ENCODE measurements at places on chromosomes 16 and 17.

- DNase-seq: no peak
These were observed 40.8 kb upstream of the VPS4A start for GRCh38 chr16:69270395-69270794.

DNA sequence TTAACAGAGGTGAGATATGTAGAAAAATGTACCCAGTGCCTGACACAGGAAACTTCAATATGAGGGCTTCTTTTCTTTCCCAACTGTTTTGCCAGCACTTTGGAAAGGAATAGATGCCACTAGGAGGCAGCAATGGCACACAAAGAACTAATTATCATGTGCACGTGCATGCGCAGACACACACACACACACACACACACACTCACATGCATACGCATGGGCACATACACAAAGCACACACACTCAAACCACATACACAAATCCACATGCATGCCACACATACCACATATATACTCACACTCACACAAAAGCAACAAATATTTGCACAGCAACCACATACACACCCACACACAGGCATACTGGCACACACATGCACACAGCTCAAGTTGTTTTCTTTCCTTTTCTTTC, 8.8 kb upstream of the CEP112 start:
- DNase-seq: peak; percentile 48

DNA sequence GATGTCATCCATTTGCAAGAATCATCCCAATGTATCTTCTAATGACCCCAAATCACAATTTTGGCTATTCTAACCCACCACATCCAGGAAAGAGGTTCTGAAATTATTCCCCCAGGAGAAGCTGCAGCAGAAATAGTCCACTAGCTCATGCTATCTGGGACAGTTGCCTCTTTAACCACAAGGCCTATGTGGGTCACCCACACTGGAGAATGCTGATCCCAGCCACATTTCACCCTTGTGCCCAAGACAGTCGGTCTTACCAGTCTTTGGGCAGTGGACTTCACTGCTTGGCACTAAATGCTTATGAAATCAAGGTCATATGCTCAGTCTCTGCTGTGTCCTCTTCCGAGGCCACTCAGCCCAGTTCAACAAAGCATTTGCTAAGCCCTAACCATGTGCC, 27.0 kb downstream of the ABCC12 start:
- DNase-seq: no peak

DNA sequence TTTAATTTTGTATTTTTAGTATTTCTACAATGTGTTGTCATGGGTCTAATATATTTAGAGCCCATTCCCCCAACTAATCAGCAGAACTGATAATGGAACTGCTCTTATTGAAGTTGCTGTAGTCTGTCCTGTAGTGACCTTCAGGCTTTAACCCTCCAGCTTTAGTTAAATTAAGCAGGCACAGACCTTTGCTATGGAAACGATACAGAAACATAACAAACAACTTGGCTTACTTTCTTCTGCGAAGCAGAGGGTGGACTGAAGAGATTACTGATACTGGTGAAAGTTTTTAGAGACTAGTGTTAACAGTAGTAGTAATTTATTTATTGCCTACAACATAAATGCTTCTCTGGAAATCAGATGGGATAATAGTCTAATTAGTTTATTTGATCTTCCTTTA, 61.4 kb downstream of the NFATC3 start:
- no peak for DNase-seq

DNA sequence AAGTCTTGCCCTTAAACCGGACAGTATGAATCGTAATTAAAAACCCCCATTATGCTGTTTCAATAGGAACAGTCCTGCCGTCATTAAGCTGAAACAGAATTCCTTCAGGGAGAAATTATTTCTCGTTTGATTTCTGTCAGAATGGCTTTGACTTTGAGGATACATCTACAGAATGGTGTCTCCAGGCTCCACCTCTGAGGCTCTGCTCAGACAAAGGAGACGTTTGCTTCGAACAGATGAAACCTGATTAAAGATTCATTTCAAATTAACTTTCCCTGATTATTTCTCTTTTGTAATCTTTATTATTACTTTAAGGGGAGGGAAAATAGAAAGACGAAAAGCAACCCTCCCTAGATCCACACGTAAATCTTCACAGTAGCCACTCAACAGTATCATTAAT, 106.9 kb downstream of the TMEM114 start:
- DNase-seq: no peak

- DNase-seq: peak; percentile 59
These were observed 90.0 kb downstream of the CFDP1 start for GRCh38 chr16:75343286-75343685.

DNA sequence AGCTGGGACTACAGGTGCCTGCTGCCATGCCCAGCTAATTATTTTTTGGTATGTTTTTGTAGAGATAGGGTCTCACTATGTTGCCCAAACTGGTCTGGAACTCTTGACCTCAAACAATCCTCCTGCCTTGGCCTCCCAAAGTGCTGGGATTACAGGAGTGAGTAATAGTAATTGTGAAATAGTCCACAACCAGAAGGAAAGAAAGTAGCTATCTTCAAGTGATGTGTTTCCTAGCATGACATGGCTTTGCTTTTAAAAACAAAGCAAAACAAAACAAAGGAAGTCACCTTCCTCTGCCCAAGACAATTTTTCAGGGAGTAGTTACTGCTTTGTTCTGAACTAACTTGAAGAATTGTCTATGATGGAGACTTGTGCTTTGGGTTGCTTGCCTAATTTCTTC, 27.0 kb downstream of the ATP6V0A1 start:
- DNase-seq: no peak

DNA sequence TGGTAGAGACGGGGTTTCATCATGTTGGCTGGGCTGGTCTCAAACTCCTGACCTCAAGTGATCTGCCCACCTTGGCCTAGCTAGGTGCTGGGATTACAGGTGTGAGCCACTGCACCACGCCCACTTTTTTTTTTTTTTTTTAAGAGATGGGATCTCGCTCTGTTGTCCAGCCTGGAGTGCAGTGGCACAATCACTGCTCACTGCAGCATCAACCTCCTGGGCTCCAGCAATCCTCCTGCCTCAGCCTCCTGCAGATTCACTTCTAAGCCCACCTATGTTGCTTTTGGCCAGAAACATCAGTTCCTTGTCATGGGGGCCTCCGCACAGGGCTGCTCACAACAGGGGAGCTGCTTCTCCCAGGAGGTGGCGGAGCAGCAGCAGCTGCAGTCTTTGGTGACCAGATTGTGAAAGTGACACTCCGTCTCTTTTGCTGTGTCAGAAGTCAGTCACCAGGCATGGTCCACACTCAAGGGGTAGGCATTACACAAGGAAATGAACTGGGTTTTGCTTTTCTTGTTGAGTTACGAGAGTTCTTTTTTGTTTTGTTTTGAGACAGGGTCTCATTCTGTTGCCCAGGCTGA, 4.5 kb upstream of the NME4 start:
- DNase-seq: peak; percentile 21

- peak; percentile 8 for DNase-seq
These were observed 18.5 kb upstream of the ARHGAP27 start for GRCh38 chr17:45451131-45451530.

- DNase-seq: no peak
These were observed 57.0 kb downstream of the HS3ST3A1 start for GRCh38 chr17:13544765-13545164.

All from right hindlimb (tissue), 1 donor.